HCT116 (cell line): ENCODE measurements at places on chromosomes 16 and 17.

DNA sequence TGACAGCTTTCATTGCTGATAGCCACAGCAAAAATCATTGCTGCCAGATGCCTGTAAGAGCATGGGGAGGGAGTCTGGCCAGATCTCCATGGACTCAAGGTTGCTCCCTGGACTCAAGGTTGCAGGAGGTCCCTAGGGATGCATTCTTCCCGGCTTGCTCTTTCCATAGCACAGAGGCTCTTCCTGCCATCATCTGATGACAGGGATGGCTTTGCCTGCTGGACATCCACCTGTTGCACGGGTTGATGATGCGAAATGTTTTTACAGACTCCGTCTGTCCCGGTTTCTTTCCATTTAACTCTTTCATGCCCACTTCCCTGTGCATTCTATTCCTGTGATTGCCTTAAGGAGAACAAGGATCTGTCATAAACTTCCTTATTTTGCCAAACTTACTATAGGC is 115.6 kb upstream of the HSBP1 start:
- no peak for DNase-seq

GRCh38 chr16:30443631-30444030 is 2.0 kb downstream of the SEPHS2 start:
- DNase-seq: no peak

GRCh38 chr17:79549141-79549915 is 61.5 kb downstream of the RBFOX3 start:
- DNase-seq: no peak

DNA sequence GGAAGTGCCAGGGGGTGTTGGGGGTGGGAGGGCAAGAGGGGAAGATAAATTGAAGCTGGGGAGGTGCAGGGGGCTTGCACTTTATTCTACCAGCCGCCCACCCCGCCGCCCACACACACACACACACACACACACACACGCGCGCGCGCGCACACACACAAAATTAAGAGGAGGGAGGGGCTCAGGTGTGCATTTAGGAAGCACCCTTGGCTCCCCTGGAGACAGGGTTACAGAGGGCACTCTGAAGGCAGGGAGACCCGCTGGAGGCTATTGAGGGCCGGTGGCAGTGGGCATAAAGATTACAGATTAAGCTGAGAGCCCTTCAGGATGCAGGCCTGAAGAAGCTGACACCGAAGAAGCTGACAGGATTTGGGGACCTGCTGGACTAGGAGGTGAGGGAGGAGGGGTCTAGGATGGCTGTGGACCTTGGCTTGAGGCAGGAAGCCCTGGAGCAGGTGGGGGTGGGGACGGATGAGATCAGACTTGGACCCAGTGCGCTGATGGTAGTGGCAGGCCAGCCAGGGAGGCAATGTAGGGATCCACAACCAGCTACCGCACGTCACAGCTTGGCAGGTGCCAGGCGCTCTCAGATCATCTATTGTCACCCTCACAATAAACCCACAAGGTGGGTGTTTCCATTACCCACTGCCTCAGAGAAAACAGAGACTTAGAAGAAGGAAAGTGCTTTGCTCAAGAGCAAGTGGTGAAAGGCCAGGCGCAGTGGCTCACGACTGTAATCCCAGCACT is 772 bp upstream of the SAMD14 start:
- DNase-seq: no peak

DNA sequence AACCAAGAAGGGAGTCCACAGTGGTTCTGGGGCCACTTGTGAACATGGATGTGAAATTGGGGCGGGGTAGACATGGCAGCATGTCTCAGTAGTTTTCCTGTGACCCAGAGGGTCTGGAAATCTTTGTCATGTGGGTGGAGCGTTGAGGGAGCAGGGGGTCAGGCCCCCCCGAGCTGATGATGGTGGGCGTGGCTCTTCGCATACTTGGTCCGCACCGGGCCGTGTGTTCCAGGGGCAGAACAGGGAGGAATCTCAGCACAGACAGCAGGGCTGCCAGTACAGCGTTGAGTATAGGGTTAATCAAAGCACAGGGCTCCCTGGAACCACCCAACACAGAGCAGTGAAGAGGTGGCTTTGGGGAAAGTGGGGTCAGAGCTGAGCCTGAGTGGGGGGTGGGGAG is 267.5 kb downstream of the SEC14L1 start:
- no peak for DNase-seq
